ENCODE measurements at places on chromosomes 16 and 17. TPM values are rescaled to one million over a fixed set of nuclear protein-coding genes. Genes with fewer than 3 reads are reported as not detected.

GRCh38 chr17:77832180-77832560, 126.3 kb upstream of the TNRC6C start:
- H3K27ac ChIP-seq: no peak overlapping the region
- no peaks in the 10 kb centered on the region for H3K27me3 ChIP-seq
- no peaks in the 10 kb centered on the region for H3K36me3 ChIP-seq
- peaks cover 39% of the 10 kb centered on the region for H3K4me1 ChIP-seq
- H3K4me3 ChIP-seq: no peak overlapping the region

DNA sequence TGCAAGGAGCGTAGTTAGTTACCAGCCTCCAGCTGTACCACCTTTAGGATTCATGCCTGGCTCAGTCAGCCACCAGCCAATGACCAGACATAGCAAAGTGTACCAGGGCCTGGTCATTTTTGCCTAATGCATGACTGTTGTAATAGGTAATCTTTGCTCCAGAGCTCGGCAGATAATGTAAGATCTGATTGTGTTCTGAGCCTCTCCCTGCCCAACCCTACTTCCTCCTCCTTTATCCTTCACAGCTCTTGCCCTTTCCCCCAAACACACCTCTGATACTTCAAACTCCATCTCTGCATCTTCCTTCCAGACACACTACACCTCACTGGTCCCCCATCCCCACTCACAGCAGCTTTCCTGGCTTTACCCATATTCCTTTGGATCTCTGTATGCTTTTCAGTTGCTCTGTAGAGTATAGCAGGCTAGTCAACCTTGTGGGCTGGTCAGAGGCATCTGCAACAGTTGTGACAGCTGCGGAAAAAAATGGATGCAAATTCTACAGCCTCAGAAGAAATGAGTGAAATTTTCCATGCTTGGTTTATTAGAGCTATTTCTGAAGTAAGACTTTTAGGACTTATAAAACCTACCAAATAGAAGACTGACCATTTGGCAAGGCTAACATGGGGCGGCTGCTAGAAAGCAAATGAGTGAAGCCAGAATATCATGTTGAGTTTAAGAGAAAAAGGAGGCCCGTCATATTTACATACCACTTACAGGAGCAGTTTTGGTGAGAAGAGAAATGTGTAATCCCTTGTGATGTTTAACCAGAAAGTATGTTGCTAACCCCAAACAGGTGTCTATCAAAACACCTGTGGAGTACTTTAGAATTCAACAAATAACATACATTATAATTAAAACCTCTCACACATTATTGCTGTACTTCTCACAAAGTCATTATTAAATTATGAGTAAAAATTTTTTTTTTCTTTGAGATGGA, 19.9 kb upstream of the C16orf87 start:
- no peak overlapping the region for H3K4me3 ChIP-seq
- no peaks in the 10 kb centered on the region for H3K36me3 ChIP-seq
- DNase-seq: no peak
- peaks cover 8% of the 10 kb centered on the region for H3K4me1 ChIP-seq
- H3K27me3 ChIP-seq: no peaks in the 10 kb centered on the region
- H3K27ac ChIP-seq: no peak overlapping the region

C1QL1 gene
- total RNA-seq: not detected

OR4D1 gene
- not detected for total RNA-seq

CRYBA1 gene
- not detected for total RNA-seq
